ENCODE measurements at places on chromosomes 5 and 9.

DNA sequence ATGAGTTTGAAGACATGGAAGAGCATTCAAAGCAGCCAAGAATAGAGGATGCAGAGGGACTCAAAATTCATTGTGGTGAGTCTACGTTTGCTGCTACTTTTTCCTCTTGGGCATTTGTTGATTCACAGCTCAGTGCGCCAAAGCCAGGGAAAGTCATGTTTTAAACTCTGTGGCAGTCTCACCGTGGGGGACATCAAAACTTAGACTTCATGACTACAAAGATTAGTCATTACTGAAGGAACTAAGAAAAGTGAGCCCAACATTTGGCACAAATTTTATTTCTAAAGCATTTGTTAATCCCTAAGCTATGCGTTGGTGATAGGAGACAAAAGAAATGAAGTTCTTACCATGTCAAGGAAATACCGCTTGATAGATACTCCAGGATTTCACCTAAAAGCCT lies 73.7 kb upstream of the MTAP start:
- DNase-seq: no peak

DNA sequence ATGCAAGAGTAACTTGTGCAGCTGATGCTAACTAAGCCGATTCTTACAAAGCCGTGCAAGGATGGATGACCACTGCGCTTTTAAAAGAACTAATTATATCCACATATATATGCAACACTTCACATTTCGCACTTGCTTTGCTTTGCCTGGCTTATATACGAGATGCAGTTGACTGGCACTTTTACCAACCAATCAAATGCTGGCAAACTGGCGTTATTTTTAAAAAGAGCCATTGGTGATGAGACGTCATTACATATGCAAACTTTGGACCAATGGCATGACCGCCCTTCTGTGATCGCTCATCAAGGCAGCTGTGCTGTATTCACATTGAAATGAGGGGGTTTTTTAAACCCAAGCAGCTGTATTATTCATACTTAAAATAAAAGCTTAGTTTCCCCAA lies 1147.7 kb upstream of the WWC1 start:
- DNase-seq: no peak

- peak; percentile 70 for DNase-seq
Measured at GRCh38 chr9:34578241-34579103, 11.1 kb downstream of the CNTFR start.

DNA sequence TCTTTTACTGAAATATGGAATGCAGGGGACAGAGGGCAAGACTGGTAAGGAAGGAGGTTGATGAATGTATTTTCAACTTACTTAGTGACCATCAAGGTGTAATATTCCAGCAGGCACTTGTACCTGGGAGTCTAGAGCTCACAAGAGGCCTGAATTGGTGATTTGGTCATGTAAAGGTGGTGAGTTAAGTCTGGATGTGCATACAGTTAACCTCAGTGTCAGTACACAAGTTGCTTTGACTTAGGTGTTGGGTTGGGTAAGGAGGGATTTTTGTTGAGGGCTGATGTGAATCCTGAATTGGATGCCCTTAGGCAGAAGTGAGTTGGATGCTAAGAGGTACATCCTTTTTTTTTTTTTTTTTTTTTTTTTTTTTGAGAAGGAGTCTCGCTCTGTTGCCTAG lies 7.4 kb downstream of the SREK1 start:
- no peak for DNase-seq

- DNase-seq: no peak
Measured at GRCh38 chr5:158979290-158979689, 120.4 kb downstream of the EBF1 start.

DNA sequence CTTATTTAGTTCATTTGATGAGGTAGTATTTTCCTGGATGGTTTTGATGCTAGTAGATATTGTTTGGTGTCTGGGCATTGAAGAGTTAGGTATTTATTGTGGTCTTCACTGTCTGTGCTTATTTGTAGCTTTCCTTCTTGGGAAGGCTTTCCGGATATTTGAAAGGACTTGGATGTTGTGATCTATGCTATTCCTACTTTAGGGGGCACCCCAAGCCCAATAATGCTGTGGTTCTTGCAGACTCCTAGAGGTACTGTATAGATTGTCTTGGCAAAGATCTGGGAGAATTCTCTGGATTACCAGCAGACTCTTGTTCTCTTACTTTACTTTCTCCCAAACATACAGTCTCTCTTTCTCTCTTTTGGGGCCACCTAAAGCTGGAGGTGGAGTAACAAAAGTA lies 315.7 kb downstream of the MAT2B start:
- DNase-seq: no peak

DNA sequence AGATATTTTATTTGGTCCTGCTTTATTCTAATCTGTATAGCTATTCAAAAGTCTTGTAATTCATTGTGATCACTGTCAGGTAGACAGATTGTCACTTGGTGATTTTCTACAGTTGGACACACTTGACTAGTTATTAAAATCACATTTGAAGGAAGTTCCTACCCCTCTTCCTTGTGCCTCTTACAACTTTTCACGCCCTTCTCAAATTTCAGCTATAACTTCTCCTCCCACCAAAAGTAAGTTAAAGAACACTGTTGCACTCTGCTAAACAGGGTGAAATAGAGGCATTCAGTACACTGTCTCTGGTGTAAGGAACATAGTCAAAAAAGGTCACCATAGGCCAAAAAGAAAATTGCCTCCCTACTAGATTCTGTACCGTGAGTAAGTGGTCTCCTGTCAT lies 142.1 kb upstream of the POU5F2 start:
- no peak for DNase-seq

GRCh38 chr9:97704851-97705250 lies 7.7 kb upstream of the XPA start:
- DNase-seq: no peak

- no peak for DNase-seq
Measured at GRCh38 chr9:124110307-124110915, 98.8 kb downstream of the LHX2 start.

- peak; percentile 57 for DNase-seq
Measured at GRCh38 chr5:158174918-158175851, 316.2 kb upstream of the CLINT1 start.

DNA sequence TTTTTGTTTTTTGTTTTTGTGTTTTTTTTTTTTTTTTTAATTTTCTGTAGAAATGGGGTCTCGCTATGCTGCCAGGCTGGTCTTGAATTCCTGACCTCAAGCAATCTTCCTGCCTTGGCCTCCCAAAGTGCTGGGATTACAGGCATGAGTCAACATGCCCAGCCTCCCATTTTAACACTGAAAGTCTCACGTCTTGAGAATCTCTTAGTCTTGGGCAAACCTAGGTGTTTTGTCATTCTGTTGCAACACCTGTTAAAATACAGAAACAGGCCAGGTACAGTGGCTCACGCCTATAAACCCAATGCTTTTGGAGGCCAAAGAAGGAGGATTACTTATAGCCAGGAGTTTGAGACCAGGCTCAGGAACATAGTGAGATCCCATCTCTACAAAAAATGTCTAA lies 599.0 kb downstream of the TLR4 start:
- DNase-seq: no peak

GRCh38 chr9:110105107-110105506 lies 102.9 kb downstream of the C9orf152 start:
- DNase-seq: no peak

DNA sequence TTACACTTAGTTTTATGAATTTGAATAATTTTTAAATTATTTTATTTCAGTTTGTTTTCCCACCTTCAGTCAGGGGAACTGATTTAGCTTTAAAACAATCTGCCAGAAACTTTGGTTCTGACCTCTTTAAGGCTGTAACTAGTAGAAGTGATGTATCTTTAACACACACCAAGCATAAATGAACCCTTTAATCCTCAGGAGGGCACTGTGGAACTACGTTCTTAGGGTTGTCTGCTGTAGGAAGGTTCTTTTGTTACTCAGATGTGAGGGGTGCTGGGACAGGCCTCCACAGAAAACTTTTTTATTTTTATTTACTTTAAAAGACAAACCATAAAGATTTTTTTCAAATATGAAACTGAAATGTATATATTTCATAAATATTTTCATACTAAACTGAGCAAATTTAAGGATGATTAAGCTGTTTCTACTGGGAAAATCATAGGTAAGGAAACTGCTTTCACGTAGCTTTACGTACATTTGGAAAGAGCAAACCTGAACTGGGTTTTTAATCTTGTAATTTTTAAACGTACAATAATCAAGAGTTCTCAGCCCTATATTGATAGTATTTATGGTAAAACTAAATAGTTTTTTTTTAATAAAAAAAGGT lies 5.3 kb downstream of the KLF4 start:
- DNase-seq: peak; percentile 44

GRCh38 chr5:5145651-5146529 lies 5.8 kb downstream of the ADAMTS16 start:
- DNase-seq: no peak

- DNase-seq: no peak
Measured at GRCh38 chr5:42767491-42768105, 11.0 kb downstream of the CCDC152 start.

GRCh38 chr9:89477811-89478630 lies 19.9 kb downstream of the SEMA4D start:
- DNase-seq: no peak

DNA sequence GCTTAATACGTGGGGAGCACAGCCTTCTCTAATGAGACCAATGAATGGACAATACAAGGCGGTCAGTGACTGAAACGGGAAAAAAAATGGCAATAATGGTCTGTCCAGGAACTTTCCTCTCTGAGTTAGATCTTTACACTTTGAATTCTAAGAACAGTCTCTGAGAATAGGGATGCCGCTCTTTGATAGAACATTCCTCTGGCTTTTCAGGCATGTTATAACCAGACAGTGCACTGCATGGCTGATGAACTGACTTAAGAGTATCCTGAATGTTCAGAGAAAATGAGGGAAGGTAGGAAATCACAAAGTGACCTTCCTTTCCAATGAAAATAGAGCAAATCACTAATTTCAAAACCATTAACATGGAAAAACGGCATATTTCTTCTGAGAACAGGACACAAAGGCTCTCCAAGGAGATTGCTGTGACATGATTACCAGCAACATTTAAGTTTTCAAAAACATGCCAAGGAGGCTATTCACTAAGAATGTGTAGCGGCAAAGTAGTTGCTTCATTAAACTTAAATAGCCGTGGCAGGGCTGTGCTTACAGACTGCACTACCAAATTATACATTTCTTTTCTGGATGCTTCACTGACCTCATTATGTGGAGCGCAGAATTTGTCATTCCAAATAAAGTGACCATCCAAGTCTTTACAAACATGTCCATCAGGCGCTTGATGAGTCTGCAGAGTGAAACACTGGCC lies 105.9 kb downstream of the MARCHF3 start:
- no peak for DNase-seq
